ENCODE measurements at places on chromosomes 6 and 20. TPM values are rescaled to one million over a fixed set of nuclear protein-coding genes. Genes with fewer than 3 reads are reported as not detected.

DNA sequence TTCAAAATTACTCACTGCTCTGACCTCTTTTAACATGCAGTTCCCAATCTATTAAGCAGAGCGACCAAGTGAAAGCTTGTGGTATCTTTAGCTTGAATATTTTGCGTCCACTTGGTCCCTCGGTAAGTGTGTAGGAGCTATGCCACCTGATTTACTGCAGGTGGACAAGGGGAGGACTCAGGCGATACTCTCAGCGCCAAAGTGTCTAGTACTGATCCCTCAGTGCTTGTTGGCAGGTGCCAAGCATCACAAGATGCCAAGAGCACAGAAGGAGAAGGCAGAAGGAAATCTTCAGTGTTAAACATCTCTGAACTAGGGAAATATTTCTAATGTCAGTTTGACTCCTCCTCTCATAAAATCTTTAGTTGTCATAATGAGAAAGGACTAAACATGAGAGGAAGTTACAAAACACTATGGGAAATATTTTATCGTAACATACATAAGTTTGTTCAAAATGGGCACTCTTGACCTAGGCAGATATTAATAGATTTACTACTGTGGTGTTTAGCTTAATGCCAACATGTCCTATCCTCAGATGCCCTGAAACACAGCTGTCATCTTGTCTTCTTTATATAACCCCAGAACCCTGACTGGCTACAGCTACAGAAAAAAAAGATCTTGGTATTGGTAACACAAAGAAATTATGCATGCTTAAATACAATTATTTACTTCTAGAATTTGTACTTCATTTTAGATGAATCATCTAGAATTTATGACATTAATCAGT, 19.5 kb downstream of the NHLRC1 start:
- no peak overlapping the region for H3K27ac ChIP-seq
- H3K27me3 ChIP-seq, result no peaks in the 10 kb centered on the region
- no peaks in the 10 kb centered on the region for H3K4me1 ChIP-seq
- no peaks in the 10 kb centered on the region for H3K36me3 ChIP-seq

DNA sequence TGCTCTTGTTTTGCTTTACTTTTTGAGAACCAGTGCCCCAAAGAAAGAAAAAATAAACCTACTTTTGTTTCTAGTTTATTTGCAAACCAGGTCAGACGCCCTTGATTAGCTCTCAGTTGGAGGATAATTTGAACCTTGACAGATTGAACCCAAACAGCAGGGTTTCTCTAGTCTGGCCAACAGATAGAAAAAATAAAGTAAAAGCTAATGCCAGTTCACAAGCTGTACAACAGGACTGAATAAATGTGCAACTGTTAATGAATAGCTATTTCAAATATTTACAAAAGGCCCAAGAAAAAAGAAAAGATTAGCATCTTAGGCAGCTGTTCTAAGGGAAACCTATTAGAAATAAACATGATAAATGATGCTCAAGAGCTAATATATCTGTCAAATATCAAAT, 331.8 kb downstream of the CDKAL1 start:
- no peaks in the 10 kb centered on the region for H3K36me3 ChIP-seq
- DNase-seq, result no peak
- H3K27me3 ChIP-seq, result no peaks in the 10 kb centered on the region
- no peaks in the 10 kb centered on the region for H3K4me1 ChIP-seq

DNA sequence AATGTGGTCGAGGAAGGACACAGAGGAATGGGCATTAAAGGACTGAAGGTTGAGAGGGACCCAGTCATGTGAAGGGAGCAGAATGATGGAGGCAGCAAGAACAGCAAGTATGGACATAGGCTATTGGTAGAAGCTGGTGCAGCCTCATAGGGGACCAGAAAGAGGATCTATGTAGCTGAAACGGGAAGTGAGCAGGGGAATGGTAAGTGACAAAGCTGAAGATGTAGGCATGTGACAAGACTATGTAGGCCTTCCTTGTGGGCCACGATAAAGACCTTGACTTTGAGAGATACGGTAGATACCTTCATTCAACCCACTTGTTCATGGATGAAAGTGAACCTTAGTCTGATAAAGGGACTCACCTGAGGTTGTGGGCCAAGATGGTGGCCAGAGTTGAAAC, 3.5 kb downstream of the CTNNBL1 start:
- DNase-seq, result peak; percentile 86
- no peaks in the 10 kb centered on the region for H3K27me3 ChIP-seq
- no peak overlapping the region for H3K4me3 ChIP-seq

DNA sequence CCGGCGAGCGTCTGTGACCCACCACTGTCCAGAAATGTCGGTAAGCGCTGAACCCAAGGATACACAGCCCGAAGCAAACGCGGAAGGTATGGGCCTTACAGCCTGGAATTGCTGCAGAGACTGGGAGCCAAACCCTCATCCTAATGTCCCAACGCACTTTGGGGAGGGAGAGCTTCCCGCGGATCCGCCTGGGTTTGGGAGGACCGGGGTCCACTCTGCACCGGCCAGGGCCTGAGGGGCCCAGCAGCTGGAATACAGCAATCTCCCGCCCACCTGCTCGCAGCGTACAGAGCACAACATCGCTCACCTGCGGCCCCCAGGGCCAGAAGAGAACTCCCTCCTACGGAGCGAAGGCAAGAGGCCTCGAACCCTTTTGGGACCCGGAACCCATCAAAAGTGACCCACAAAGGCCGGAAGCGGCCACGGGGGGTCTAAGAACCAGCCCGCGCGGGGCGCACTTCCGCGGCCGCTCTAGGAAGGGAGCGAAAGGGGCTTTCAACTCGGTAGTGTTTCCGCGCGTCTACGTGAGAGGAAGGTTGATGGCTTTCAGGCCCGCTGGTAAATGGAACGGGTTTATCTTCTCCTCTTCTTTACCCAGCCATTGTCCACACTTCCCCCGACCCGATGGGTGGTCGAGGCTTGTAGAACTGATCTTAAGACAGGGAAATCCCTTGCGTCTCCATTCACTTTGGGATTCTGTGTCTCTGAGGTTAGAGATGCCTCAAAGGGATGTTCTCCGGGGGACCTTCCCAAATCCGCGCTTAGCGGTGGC, at the start of gene ZSCAN12:
TSS of gene ZSCAN12 (minus strand) at position 398 of the 772 bp plus-strand sequence. CDS start 1,342 bp downstream, outside the sequence.
- DNase-seq, result peak; percentile 91
- H3K4me1 ChIP-seq, result peaks cover 17% of the 10 kb centered on the region
- peaks cover 17% of the 10 kb centered on the region for H3K27me3 ChIP-seq
- no peaks in the 10 kb centered on the region for H3K36me3 ChIP-seq
- peak within 1 kb of the TSS; percentile 75 for H3K4me3 ChIP-seq
- peak within 1 kb of the TSS; percentile 87 for H3K27ac ChIP-seq

GRCh38 chr6:51495610-51496396, 591.6 kb downstream of the PKHD1 start:
- H3K27ac ChIP-seq, result no peak overlapping the region
- no peaks in the 10 kb centered on the region for H3K36me3 ChIP-seq
- H3K4me3 ChIP-seq, result no peak overlapping the region
- no peaks in the 10 kb centered on the region for H3K4me1 ChIP-seq
- no peaks in the 10 kb centered on the region for H3K27me3 ChIP-seq
- DNase-seq, result no peak

DNA sequence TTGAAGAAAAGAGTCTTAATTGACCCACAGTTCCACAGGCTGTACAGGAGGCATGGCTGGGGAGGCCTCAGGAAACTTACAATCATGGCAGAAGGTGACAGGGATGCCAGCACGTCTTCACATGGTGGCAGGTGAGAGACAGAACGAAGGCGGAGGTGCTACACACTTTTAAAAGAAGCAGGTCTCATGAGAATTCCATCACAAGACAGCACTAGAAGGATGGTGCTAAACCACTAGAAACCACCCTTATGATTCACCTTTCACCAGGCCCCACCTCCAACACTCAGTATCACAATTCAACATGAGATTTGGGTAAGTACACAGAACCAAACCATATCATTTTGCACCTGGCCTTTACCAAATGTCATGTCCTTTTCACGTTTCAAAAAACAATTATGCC, 20.9 kb downstream of the TAGAP start:
- no peak overlapping the region for H3K27ac ChIP-seq
- no peak overlapping the region for H3K4me3 ChIP-seq
- peaks cover 2% of the 10 kb centered on the region for H3K36me3 ChIP-seq
- DNase-seq, result no peak
- H3K27me3 ChIP-seq, result no peaks in the 10 kb centered on the region
- peaks cover 2% of the 10 kb centered on the region for H3K4me1 ChIP-seq

DNA sequence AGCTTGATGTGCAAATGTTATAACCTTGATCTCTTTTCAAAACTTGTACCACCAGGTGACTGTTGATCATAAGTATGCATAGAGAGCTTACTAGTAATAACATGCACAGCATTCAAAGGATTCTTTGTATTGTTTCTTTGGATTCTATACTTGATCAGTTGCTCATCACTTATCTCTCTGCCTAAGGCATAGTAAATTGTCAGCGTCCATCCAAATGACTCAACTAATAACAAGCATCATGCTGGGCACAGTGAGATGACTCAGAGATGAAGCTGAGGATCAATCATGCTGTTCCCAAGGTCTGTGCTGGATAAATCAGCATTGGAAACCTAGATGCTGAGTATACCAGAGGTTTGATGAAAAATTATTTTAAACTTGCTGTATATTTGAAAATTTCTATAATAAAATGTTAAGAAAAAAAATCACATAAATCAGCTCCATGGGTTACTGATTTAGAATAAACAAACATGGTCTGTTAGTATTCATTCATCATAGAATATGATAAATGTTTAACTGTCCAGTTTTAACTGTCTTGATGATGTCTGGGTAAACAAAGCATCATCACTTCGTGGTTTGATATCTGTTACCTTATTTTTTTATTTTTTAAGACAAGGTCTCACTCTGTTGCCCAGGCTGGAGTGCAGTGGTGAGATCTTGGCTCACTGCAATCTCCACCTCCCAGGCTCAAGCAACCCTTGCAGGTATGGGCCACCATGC, 45.6 kb upstream of the SGK1 start:
- H3K4me1 ChIP-seq, result no peaks in the 10 kb centered on the region
- H3K27me3 ChIP-seq, result no peaks in the 10 kb centered on the region
- H3K4me3 ChIP-seq, result no peak overlapping the region
- no peaks in the 10 kb centered on the region for H3K36me3 ChIP-seq
- DNase-seq, result no peak

DNA sequence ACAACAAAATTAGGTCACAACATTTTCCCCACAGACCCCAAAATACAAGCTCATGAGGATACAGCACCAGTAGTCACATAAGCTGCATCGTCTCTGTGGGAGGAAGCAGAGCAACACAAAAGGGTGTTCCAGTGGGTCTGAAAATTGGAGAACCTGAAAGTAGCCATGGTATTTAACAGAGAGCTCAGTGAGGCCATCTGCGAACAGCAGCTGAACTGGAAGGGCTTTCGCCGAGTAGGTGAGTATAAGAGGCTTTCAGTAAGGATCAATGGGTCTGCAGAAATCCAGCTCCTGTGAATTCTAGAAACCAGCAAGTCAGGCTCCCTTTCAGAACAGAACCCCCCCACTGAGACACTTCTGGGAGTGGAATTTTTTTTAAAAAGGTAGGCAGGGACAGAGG, 120.0 kb upstream of the RREB1 start:
- no peak for DNase-seq
- H3K27ac ChIP-seq, result no peak overlapping the region
- H3K4me3 ChIP-seq, result no peak overlapping the region
- H3K36me3 ChIP-seq, result no peaks in the 10 kb centered on the region
- no peaks in the 10 kb centered on the region for H3K4me1 ChIP-seq

DNA sequence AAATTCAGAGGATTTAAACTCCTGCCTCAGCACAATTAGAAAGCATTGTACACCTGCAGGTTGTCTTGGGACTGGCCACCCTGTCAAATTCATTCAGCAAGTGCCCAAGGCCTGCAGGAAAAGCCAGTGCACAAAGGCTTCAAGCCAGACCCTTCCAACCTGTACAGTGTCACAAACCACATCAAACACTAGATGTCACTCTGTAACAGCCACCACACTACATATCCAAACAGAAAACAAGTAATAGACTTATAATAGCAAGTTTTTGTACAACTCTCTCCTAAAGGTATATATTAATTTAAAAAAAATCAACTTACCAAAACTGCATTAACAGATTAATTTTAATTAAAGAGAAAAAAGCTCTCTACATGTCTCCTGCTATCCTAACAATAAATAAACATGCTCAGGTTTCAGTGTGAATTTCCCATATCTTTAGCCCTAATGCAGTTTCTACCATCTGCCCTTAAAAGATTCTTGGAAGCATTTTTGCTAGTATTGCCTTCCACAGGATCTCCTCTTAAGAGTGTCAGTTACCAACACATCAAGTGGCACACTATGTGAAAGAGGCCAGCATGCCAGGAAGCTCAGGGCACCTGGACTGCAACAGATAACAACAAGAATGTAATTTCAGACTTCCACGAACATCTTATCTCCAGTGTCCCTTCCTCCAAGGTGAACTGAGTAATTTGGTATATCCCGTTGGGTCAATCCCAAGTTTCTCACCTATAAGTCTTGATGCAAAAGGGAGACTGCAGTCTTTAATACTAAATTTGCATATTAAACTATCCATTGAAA, 47.5 kb downstream of the RALGAPA2 start:
- no peak overlapping the region for H3K4me3 ChIP-seq
- no peak overlapping the region for H3K27ac ChIP-seq
- no peaks in the 10 kb centered on the region for H3K36me3 ChIP-seq

GRCh38 chr20:19021406-19022117, 190.9 kb upstream of the SLC24A3 start:
- H3K27me3 ChIP-seq, result no peaks in the 10 kb centered on the region
- H3K4me1 ChIP-seq, result no peaks in the 10 kb centered on the region
- H3K36me3 ChIP-seq, result no peaks in the 10 kb centered on the region
- no peak overlapping the region for H3K4me3 ChIP-seq
- no peak overlapping the region for H3K27ac ChIP-seq

- peaks cover 44% of the 10 kb centered on the region for H3K36me3 ChIP-seq
- no peaks in the 10 kb centered on the region for H3K27me3 ChIP-seq
- H3K4me3 ChIP-seq, result peak overlapping the region; percentile 42
- peaks cover 81% of the 10 kb centered on the region for H3K4me1 ChIP-seq
- H3K27ac ChIP-seq, result peak overlapping the region; percentile 91
Observed at GRCh38 chr6:36755435-36756348, 58.1 kb downstream of the RAB44 start.

DNA sequence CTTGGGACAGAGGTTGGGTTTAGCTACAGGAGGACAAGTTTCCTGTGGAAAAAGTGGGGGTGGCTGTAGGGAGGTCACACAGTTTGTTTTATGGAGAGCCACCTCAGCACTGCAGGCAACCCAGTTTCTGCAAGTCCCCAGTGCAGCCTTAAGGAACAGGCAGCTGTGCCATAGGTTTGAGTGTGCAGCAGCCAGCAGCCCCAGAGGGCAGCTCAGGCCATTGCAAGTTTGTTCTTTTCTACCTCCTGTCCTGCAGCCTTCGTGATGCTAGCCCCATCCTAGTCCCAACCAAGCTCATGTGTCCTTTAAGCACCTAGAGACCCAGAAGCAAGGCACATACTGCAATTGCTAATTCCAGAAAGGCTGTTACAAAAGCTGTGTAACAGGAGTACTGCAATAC, 58.8 kb downstream of the ZBTB9 start:
- H3K27ac ChIP-seq, result no peak overlapping the region
- no peak overlapping the region for H3K4me3 ChIP-seq
- H3K27me3 ChIP-seq, result no peaks in the 10 kb centered on the region
- DNase-seq, result no peak
- H3K4me1 ChIP-seq, result peaks cover 13% of the 10 kb centered on the region

The RHAG gene
- not detected for polyA plus RNA-seq

The GMEB2 gene
- 26.3 TPM for polyA plus RNA-seq

The RNASET2 gene
- polyA plus RNA-seq, result 461 TPM

The HLA-DQB1 gene
- polyA plus RNA-seq, result 986 TPM

The CLDN20 gene
- not detected for polyA plus RNA-seq

Measured in B cell (primary cell).